ENCODE measurements at places on chromosomes 7 and 10. TPM values are rescaled to one million over a fixed set of nuclear protein-coding genes. Genes with fewer than 3 reads are reported as not detected.

PLAC9 gene
- not detected for total RNA-seq

MIOS gene
- 330 TPM for total RNA-seq

IKZF5 gene
- 4.5 TPM for total RNA-seq

HOXA11 gene
- 3.9 TPM for total RNA-seq

STRIP2 gene
- 100 TPM for total RNA-seq

PLA2G12B gene
- total RNA-seq: not detected

CCNJ gene
- 2.1 TPM for total RNA-seq

DGKI gene
- 4.2 TPM for total RNA-seq

- peak; percentile 27 for DNase-seq
Observed at GRCh38 chr10:28796606-28797512, 119.5 kb downstream of the BAMBI start.

DNA sequence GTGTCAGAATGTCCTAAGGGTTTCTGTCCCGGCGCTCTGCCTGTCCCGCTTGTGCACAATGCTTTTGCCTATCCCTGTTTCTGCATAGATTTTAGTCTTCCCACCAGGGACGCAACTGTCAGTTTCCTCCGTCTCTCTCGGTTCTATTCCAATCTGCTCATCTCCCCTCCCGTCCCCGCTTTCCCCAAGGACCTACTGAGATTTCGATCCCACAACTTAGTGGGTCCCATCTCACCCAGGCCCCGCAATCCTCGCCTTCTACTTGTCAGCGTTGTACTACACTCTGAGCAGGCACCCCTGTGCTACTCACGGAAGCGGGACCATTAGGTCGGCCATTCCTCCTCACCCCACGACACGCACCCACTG is 519 bp upstream of the ZNF655 start:
- no peak for DNase-seq

GRCh38 chr10:47158116-47159071 is 141.6 kb upstream of the GDF10 start:
- DNase-seq: no peak

GRCh38 chr7:13910805-13911551 is 78.5 kb downstream of the ETV1 start:
- DNase-seq: peak; percentile 35

DNA sequence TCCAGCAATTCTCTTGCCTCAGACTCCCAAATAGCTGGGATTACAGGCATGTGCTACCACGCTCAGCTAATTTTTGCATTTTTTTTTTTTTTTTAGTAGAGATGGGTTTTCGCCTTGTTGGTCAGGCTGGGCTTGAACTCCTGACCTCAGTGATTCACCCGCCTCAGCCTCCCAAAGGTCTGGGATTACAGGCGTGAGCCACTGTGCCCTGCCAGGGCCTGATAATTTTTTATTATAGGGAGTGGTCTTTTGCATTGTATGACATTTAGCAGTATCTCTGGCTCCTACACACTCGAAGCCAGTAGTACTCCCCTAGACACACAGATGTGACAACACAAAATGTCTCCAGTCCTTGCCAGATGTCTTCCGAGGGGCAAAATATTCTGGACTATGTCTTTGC is 124.0 kb downstream of the DKK1 start:
- DNase-seq: peak; percentile 26

- no peak for DNase-seq
Observed at GRCh38 chr10:117610321-117610720, 67.8 kb downstream of the EMX2 start.

- DNase-seq: no peak
Observed at GRCh38 chr10:114403541-114404161, 651 bp downstream of the AFAP1L2 start.

GRCh38 chr10:119602241-119603095 is 5.7 kb upstream of the TIAL1 start:
- no peak for DNase-seq

DNA sequence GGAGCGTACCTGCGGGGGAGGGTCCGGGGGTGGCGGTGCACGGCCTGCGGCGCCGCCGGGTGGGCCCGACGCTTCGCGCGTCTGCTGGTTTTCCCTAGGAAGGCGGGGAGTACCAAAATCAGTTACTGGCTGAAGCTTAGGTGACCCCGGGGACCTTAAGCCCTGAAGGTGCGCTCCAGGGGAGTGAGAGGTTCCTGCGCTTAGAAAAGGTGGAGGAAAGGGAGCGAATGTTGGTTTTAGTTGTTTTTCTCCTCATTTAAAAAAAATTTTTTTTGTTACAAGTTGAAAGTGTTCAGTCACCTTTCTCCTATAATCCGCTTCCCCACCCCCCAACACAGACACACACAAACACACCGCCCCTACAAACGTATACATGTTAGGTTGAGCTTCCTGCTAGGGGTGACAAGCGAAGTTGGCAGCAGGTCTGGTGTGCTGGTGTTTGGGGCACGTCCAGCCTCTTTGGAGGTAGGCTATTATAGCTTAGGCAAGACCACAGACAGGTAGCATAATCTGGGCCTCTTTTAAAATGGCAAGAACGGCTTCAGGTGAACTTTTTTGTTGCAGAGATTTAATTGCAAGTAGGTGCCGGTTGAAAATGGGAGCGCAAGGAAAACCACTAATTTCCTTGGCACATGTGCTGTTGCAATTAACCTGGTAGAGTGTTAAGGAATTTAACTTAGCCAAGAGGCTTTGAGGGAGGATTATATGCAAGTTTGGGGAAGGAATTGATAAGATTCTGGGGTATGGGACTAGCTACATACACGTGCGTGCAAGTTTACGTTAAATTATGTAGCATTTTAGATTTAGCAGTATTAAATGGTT is 945 bp downstream of the ADD3 start:
- DNase-seq: no peak

- DNase-seq: peak; percentile 72
Observed at GRCh38 chr7:78326189-78326588, 527.6 kb downstream of the PHTF2 start.

GRCh38 chr7:24052572-24053260 is 231.3 kb upstream of the NPY start:
- peak; percentile 96 for DNase-seq

DNA sequence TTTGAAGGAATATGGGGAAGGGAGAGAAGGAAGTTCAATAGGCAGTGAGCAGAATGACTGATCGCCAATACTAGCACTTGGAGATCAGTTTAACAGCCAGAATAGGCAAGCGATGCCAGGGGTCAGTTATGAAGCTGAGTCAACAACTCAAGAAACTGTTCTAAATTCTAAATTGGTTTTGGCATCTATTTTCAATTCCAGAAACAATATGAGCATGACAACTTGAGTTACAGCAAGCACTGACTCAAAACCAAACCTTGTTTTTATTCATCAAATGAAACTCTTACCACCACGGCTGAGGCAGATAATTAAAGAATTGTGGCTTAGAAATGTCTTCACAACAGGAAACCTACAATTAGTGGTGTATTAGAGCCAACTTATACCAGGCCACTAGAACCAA is 180.5 kb upstream of the ASAH2 start:
- DNase-seq: peak; percentile 19
